ENCODE measurements at places on chromosomes 7 and 10.
A peak's percentile ranks its signal among the peaks of the same experiment; 100 is the strongest.

- DNase-seq = no peak
Observed at GRCh38 chr7:130371046-130371445, 9.2 kb upstream of the CPA1 start.

DNA sequence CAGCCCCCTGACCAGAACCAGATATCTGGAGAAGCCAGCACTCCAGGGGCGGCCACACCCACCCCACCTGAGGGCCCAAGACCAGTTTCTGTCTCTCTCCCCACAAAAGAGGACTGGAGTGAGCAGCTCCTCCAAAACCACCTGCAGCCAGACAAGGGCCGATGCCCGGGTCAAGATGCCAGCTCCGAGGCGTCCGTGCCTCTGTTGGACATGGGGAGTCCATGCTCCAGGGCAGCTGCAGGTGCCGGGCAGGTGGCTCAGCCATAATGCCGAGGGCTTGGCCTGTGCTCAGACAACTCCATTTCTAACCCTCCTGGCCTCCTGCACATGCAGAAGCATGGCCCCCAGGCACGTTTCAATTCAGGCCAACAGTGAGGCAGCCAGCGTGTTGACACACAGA lies 234.6 kb downstream of the MAD1L1 start:
- DNase-seq = no peak

GRCh38 chr7:2928256-2928612 lies 84.1 kb upstream of the GNA12 start:
- DNase-seq = no peak

GRCh38 chr10:32338262-32338661 lies 8.7 kb downstream of the EPC1 start:
- DNase-seq = no peak

- DNase-seq = no peak
Observed at GRCh38 chr10:23606456-23606855, 167.6 kb downstream of the OTUD1 start.

DNA sequence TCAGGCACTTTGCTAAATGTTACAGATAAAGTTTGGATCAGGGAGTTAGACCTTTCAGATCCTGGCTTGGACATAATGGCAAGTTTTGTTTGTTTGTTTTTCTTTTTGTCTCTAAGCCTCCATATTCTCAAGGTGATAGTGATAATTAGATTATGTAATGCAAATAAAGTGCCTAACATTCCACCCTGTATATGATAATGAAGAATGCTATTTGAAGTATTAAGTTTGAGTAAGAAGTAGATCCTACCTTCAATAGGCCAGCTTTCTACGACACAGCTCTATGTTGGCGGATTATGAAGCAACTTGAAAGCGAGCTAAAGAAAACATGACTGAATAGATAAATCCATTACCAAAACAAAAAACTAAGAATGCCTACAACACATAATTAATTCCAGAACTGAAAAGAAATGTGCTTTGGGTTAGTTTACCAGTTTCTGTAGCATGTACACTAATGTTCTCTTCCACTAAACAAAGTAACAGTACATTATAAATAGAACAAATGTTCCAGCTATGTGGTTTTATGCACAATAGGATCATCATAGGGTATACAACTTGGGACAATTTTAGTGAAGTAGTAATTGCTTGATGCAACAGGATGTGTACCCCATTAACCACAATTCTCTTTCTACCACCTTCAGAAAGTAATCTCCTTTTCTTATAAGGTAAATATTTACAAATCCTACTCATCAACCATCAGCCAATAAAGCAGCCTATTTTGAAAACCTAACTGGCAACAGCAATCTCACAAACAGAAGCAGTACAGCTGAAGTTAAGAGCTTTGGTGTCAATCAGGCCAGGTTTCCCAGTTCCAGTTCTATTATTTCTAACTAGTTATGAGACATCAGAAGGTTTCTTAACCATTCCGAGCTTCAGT lies 1.5 kb downstream of the SEM1 start:
- no peak for DNase-seq

GRCh38 chr10:101639141-101639900 lies 51.2 kb downstream of the DPCD start:
- DNase-seq = no peak

DNA sequence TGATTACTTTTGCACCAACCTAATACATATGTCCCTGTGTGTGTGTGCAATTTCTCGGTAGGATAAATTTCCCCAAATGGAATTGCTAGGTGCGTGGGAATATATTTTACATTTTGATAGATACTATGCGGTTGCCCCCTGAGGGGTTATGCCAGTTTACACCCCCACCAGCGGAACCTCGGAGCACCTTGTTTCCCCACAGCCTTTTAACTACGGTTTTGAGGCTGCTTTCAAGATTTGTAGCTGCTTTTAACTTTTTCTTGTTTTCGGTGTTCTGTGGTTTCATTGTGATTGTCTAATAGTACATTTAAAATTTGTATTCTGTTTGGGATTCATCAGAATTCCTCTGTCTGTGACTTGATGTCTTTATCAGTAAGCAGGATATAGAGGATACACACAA lies 22.0 kb downstream of the PROSER2 start:
- no peak for DNase-seq

DNA sequence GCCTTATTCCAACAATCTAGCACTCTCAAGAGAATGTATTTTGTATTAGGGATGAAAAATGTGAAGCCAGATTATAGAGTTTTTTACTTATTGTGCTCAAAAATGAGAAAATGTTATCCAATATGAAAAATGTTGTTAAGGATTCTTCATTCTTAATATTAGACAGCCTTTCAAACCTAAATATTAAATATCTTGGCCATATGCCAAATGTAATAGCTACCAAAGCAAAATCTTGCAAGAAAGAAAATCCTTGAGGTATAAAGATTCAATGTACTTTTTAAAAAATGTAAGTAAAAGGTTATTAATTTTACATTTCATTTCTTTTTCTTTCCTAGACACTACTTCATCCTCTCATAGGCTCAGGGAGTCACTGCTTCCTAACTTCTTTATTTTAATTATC lies 33.4 kb downstream of the MET start:
- no peak for DNase-seq

DNA sequence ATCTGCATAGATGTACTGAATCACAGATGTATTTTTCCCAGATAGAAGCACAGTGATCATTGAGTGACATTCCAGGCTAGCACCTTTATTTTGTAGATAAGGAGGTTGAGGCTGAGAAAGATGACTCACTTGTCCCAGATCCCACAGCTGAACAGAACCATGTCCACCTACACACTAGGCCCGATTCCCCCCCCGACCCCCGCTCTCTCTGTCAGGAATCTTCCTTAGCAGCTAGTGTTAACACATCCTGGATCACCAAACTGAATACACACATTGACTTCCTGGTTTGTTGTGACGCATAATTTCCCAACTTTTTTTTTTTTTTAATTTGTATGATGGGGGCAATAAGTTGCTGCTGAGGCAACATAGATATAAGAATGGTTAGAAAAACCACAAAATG lies 5.2 kb downstream of the SFMBT2 start:
- no peak for DNase-seq

- DNase-seq = no peak
Observed at GRCh38 chr7:156988343-156989185, 21.9 kb downstream of the MNX1 start.

DNA sequence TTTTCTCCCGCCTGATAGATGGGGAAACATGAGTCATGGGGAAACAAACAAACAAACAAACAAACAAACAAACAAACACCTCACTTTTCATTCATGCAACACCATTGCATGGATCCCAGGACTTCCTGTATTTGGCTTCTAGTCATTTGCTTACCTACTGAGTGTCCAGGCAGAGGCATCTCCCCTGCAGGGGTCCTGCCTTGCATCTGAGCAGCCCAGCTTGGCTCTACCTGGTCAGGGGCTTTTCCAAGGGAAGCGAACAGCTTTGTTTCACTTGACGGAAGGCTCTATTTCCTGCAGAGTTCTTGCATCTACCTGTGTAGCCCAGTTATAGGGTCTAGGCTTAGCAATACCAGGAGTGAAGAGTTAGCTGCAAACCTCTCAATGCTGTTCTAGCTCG lies 374.2 kb downstream of the GATA3 start:
- no peak for DNase-seq

DNA sequence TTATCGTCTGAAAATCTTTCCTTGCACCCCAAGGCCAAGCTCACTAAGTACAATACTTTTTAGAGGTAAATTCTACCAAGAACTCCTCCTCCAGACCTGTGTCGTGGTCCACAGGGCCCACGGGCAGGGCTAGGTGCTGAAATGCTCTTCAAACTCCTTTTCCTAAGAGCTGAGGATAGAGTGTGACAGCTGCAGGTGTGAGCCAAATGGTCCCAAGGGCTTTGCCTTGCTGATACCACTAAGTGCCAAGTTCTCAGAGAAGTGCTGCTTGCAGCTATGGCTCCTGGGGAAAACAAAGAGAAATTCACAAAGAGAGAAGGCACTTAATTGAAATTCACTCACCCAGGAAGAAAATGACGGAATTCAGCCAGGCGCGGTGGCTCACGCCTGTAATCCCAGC lies 868.9 kb upstream of the AUTS2 start:
- DNase-seq = no peak

DNA sequence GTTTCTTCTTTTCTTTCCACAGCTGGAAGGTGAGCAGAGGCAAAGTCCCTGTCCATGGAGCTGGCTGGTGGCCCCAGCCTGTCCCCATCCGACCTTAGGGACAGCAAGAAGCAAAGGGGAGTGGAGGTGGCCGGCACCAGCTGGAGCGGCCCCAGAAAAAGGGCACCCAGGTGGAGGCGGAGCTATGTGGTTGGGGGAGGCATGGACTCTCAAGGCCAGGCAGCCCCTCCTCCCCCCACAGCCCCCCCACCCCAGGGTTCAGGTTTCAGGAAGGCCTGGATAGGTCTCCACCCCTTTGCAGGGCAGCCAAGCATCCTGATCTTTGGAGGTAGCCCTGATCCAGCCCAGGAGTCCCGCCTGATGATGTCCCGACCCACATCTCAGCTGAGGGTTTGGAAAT lies at the start of gene SSC4D:
TSS of gene SSC4D (minus strand) at position 161 of the 400 bp plus-strand sequence. CDS start 5,258 bp downstream, outside the sequence.
- DNase-seq = no peak

DNA sequence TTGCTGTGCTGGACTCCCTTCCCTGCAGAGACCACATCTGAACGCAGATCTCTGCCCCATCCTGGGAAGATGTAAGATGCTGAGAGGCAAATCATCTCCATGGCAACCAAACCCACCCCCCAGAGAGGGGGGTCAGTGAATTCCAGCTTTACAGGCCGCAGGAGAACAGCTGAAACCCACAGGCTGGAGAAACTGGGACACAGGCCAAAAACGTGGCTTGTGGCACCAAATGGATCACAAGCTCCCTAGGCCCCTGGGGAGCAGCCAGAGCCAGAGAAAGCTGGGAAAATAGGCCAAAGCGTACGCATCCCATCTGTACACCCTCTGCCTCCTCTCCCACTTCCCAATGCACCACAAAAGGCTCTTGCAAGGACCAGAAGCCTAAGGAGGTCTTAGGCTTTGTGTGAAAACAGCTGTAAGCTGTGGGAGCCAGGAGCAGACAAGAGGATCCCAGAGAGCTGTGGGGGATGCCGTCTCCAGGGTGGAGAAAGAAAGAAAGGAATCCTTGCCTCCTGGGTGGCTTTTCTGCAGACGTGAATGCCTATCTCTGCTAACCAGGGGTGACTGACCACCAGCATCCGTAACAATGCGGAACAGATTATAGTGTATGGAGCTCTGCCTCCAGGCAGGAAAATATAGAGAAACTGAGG lies 59.5 kb downstream of the TMEM130 start:
- no peak for DNase-seq

DNA sequence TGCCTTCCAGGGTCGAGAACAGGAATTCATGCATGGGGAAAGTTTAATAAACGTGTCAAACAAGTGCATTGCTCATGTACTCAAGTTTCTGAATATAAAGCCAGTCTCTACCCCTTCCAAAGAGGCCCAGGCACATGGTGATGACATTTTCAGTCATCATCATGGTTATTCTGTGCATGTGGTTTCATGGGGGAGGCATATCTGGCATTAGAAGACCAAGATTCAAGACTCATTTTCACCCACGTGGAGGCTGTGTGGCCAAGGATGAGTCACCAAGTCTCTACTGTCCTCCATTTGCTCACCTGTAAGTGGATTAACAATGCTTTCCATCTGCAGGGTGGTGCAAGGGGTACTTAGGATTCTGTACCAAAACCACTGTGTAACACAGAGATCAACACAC lies 34.0 kb upstream of the CNPY1 start:
- DNase-seq = peak; percentile 61

DNA sequence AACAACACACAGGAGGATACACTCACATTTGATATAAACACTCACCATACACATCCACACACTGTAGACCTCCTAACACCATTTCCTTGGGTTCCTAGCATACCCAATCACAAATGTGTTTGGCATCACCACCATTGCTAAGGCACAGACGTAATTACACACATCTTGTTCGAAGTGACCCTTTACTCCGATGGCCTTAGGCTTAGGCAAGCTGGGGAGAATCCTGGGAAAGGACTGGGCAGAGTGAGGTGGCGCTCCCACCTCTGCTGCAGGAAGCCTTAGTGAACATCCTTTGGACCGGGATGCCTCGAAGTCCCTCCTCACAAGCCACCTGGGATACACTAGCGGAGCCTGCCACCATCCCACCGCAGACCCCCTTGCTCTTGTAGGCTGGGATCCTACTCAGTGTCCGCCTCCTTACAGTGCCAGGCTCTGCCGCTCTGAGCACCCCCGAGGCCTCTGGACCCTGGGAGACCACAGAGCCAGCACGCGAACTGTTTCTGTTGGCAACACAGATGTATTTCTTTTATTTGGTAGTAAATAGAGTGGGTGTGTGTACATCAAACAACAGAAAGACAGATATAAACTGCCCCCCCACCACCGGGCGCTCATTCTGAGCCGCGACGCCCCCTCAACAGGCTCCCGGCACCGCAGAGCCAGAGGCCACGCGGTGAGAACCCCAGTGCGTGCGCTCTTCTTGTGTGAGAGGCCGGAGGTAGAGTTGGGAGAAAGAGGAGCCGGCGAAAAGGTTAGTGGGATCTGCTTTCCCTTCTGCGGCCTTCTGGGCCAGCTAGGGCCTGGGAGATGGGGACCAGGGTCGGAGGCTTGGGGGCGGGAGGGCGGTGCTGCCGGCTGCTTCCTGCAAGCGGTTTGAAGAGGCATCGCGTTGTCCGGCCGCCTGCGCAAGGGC lies 5.9 kb upstream of the HMX2 start:
- no peak for DNase-seq

GRCh38 chr7:117270371-117270770 lies 52.5 kb downstream of the WNT2 start:
- no peak for DNase-seq

GRCh38 chr10:110540031-110540430 lies 27.5 kb upstream of the SMC3 start:
- no peak for DNase-seq
